ENCODE measurements at places on chromosomes 1 and 21.
A peak's percentile ranks its signal among the peaks of the same experiment; 100 is the strongest.

DNA sequence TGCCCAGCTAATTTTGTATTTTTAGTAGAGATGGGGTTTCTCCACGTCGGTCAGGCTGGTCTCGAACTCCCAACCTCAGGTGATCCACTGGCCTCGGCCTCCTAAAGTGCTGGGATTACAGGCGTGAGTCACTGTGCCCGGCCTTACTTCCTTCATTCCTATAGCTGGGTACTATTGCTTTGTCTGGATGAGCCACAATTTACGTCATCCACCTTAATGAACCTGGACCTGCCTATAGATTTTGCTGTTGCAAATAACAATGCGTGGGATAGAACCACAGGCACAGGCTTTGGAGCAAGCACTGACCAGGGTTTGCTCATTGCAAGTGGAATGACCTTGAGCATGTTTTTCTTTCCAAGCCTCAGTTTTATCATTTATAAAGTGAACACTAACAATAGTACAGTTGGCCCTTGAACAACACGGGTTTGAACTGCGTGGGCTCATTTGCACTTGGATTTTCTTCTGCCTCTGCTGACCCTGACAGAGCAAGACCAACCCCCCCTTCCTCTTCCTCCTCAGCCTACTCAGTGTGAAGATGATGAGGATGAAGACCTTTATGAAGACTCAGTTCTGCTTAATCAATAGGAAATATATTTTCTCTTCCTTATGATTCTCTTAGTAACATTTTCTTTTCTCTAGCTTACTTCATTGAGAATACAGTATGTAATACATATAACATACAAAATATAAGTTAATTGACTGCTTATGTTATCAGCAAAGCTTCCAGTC lies 33.3 kb upstream of the BECN2 start:
- DNase-seq: no peak

- DNase-seq: no peak
Observed at GRCh38 chr1:110076789-110077500, 6.5 kb upstream of the ALX3 start.

DNA sequence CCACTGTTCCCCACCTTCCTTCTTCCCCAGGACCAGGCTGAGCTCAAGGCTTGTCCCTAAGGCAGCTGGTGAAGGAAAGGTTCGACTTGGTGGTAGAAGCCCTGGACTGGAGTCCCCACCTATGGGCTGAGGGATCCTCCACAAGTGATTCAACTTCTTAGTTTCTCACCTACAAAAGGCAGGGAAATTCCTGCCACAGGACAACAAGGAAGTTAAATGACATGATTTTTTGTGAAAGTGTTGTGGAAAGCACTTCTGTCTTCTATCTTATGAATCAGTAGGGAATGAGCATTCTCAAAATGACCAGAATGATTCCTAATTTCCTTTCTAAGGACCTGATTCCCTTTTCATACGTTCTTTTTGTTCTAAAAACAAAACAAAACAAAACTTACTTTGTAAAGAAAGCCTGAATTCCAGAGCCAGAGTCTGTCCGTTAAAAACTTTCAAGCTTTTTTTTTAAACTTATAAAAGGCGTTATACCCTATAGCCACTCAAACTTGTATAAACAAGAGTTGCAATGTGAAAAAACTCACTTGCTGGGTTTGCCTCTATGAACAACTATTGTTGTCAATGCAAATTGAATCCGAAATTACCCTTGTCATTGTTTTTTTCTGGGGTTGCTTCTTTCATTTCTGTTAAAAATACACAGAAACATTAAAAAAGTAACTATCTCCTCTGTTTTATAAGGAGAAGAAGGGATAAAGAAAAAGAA lies 12.2 kb downstream of the KCNJ15 start:
- DNase-seq: no peak

GRCh38 chr1:241592273-241592958 lies 47.8 kb downstream of the CHML start:
- DNase-seq: no peak

DNA sequence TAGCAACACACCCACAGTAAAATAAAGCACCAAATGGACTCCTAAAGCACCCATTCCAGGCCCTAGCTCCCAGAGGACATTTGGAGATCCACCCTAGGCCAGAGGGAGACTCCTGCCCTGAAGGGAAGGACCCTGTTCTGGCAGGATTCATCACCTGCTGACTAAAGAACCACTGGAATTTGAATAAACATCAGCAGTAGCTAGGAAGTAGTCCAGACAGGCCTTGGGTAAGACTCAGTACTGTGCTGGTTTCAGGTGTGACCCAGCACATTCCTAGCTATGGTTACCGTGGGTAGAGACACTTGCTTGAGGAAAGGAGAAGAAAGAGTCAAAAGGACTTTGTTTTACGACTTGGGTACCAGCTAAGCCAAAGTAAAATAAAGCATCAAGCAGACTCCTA lies 92.7 kb upstream of the LRRC7 start:
- no peak for DNase-seq

GRCh38 chr1:28050776-28051175 lies 37.6 kb downstream of the EYA3 start:
- no peak for DNase-seq

DNA sequence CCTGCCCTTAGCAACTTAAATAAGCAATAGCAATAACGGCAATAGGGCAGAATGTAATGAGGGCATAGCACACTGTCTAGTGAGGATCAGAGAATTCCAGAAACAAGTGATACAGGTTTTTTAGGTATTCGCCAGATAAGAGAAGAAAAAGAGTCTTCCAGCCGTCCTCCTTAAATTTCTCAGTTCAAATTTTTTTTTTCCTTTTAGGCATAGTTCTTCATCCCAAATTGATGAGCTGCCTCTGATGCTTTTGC lies 1.8 kb downstream of the PIGV start:
- no peak for DNase-seq

GRCh38 chr1:40047276-40047675 lies 6.7 kb downstream of the CAP1 start:
- DNase-seq: no peak

GRCh38 chr1:43239484-43239883 lies 30.3 kb upstream of the TMEM125 start:
- DNase-seq: no peak

DNA sequence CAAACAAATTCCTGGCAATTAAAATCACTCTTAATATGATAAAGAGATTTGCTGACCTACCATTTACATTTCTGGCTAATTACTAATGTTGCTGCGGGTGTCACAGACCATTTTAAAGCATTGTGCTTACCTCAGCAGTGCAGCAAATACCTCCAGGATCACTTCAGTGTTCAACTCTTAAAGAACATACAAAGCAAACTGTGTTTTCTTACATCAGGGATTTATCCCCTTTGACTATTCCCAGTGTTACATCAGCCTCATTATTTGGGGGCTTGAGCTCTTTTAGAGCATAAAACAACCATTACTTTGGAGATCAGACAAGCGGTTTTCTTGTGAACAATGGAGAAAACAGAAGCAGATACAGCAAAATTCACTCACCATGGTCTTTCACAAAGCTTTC lies 185.4 kb downstream of the LYPLAL1 start:
- DNase-seq: no peak

DNA sequence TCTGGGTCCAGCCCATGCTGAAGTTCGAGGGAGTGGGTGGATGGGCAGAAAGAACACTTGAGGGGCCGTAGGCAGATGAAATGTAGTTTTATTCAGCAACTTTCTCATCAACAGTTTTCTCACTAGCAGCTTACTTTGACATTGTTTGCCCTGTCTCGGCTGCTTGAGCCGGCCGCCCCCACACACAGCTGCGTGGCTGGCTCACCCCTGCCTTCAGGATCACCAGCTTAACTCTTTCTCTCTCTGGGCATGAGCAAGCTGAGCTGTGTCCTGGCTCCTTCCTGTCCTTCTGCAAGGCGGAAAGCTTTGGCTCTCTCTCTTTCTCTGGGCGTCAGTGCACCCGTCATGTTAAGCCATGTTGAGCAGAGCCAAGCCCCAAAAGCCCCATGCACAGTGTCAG lies 104.4 kb upstream of the GNG12 start:
- no peak for DNase-seq

GRCh38 chr1:208584167-208584755 lies 340.1 kb upstream of the PLXNA2 start:
- no peak for DNase-seq

GRCh38 chr1:92698932-92699331 lies 86.0 kb downstream of the EVI5 start:
- DNase-seq: no peak

GRCh38 chr1:174584071-174584470 lies 136.3 kb downstream of the GPR52 start:
- DNase-seq: no peak

GRCh38 chr1:160813215-160813614 lies 17.2 kb downstream of the LY9 start:
- no peak for DNase-seq

DNA sequence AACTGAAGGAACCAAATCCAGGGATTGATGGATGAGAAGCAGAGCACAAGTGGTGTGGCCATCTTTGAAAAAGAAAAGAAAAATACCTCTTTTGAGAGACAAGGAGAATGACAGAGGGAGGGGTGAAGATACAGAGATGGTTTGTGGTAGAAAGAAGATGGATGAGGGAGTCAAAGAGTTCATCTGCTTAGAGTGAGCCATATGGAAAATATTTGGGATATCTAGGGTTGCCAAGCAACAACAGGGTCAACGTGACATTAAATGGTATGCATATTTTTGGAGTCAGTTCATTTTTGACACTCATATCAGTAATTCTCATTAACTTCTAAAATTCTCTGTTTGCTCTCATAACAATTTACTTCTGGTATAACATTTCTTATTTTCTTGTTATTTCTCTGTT lies 50.7 kb downstream of the MACF1 start:
- DNase-seq: no peak

- no peak for DNase-seq
Observed at GRCh38 chr1:194062526-194062925, 876.1 kb upstream of the B3GALT2 start.

GRCh38 chr1:61183471-61184039 lies 101.2 kb downstream of the NFIA start:
- no peak for DNase-seq

DNA sequence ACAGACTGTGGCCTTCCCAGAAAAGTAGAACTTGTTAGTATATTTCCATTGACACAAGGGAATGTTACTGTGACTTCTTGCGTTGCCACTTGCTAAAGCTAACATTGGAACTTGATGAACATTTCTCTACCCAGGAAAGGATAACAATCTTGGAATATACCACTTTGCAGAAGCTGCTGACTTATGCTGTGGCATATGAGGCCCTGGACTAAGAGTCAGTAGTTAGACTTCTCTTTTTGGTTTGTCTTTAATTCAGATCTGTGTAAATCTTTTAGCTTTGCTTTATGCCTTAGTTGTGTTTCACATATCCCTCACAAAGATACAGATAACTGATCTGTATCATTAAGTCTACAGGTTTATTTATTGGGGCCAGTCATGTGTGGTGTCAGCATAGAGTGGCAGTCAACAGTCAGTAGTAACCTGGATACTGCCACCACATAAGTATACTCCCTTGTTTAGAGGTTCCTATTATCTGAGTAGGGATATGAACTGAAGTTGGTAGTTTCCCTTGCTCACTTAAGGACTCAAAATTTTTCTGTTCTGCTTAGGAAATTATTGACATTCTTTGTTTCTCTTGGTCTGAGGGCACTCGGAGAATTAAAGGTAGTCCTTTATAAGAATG lies 14.7 kb downstream of the RNF2 start:
- no peak for DNase-seq

- no peak for DNase-seq
Observed at GRCh38 chr1:25695090-25695770, 78.6 kb downstream of the MAN1C1 start.

GRCh38 chr1:240965581-240966091 lies 353.7 kb upstream of the GREM2 start:
- DNase-seq: peak; percentile 95

GRCh38 chr1:3195966-3196515 lies 127.0 kb downstream of the PRDM16 start:
- no peak for DNase-seq

DNA sequence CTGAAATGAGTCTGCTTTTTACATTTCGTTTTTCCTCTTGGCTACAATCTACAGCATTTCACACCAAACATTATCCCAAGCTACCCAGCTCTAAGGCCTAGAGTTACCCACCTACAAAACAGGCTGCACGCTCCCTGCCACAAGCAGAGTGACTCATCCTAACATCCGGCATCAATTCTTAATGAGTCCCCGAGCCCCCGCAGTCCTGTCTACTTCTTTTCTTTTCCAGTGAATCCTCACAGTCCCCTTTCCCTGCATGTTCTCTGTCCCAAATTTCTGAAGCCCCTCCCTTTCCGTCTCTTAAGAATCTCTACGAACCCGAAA lies 650 bp downstream of the PCNX2 start:
- DNase-seq: no peak

DNA sequence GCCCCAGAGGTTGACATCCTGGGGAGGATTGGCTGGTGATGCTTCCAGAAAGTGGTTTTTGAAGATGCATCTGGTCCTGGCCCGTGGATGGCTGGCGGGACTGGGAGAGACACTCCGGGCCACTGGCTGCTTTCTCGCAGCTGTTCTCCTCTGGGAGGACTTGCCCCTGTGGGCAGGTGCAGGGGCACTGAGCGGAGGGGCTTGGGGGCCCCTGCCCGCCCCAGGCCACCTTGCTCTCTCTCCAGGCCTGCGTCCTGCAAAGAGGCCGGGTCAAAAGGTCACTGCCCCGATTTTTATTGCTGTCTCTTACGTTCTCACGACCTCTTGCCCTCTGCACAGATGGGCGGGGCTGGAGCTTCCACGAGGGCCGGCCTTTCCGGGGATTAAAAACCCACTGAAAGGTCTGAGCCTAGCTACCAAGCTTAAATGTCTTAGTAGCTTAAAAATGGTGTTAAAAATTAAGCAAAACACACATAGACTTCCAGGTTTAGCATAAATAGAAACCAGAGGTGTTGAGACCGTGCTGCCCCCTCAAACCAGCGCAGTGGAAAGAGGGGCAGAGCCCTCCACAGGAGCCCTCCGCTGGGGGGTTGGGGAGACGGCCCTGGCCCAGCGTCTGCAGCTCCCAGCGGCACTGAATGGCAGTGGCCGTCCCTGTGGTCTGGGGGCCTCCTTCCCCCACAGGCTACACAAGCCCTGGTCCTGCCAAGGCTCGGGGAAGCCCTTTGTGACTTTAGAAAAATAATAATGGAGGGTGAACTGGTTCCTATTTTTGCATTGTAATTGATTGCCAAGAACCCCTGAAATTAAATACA lies 43.9 kb downstream of the SKI start:
- no peak for DNase-seq

DNA sequence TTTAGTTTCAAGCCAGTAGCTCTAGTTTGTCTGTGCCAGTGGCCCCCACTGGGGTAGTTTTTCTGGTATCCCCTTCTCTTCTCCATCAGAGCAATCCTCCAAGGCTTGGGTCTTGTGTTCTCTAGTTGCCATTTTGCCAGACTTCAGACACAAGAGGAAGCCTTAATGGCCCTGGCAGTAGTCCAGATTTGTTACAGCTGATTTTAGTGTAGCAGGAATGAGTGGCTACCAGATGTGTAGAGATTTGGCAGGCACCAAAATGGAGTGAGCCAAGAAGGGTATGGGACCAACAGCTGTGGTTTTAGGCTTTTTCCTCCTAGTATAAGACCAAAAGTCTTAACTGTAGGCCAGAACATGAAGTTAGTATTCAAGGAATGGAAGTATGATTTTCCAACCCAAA lies 56.8 kb downstream of the ACP6 start:
- no peak for DNase-seq

GRCh38 chr1:162498496-162498810 lies 835 bp downstream of the UHMK1 start:
- no peak for DNase-seq
